ENCODE measurements at places on chromosomes 1 and 21. TPM values are rescaled to one million over a fixed set of nuclear protein-coding genes. Genes with fewer than 3 reads are reported as not detected.

RPE65 gene
- not detected for total RNA-seq

GPR37L1 gene
- total RNA-seq: not detected

ANP32E gene
- 13.2 TPM for total RNA-seq

KPNA6 gene
- 30.3 TPM for total RNA-seq

HMGCS2 gene
- total RNA-seq: not detected

SYTL1 gene
- total RNA-seq: not detected
